ENCODE measurements at places on chromosomes 11 and 22.

DNA sequence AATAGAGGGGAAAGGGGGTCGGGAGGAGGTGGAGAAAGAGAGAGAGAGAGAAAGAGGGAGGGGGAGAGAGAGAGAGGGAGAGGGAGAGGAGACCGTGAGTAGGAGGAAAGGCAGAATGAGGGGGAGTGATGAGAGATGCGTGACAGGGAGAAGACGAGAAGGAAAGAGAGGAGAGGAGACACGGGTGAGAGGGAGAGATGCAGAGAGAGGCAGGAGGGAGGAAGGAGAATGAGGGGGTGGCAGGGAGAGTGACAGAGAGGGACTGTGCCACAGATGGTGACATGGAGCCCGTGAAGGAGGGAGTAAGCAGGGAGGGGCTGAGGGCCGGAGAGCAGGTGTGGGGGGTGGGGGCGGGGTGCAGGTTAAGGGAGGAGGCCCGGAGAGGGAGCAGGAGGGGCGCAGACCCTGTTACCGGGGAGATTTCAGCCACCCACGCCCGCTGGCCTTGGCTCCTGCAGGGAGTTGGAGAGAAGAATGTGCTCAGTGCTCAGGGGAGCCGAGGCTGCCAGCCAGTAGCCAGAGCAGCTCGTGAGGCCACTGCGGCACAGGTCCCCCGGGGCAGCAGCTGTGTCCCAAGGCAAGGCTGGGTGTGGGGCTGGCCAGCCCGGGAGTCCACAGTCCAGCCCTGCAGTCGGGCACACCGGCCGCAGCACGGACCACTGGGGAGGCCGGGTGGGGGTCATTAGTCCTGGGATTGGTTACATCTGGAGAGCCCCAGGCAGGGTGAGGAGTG lies at the start of gene SSTR3:
SSTR3 (minus strand) TSS at position 304 of the 733 bp plus-strand sequence. CDS start 4,674 bp downstream, outside the sequence.
- no peak for DNase-seq

GRCh38 chr11:93659841-93660240 lies 1.6 kb upstream of the CEP295 start:
- no peak for DNase-seq

- DNase-seq, result no peak
Measured at GRCh38 chr22:26990503-26991189, 333.3 kb downstream of the MIAT start.

DNA sequence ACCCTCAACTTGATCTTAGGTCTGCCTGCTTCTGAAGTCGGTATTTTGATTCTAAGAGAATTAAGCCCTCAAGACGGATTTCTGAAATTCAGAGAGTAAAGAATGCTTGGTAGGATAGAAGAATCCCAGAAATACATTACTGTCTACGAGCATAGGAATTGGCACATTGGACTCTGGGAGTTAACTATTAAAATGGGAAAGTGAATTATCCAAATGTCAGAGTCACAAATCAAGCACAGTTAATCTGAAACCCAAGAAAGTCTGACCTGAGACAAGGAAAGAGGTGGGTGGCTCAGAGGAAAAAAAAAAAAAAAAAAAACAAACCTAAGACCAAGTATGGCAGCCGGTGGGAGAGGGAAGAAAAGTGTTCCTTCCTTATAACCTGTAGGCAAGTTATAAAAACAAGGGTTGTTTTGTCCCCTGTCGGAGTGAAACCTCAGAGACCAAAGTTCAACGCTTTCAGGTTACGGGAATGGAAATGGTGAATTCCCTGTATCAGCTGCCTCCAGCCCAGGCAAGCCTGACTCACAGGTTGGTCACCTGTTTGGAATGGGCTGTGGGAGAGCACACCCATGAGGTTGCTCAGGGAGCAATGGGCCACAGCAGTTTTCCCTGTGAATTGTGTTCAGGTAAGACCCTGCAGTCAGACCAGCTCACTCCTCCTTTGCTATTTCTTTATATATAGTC lies 139.0 kb downstream of the ETS1 start:
- DNase-seq, result no peak

DNA sequence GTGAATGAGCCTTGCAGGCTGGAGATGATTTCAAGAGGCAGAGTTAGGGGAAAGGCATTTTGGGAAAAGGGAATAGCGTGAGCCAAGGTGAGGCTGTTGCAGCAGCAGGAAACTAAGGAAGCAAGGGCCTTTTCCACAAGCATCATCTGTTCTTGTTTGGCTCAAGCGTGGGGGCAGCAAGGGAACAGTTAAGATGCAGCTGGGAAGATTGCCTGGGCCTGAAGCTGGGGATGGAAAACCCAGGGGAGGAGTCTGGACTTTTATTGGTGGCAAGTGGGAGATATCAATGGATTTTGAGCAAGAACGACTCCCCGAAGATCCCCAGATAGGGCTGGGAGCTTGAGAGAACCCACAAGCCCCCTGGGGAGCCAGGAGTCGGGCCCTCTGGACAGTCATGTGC lies 27.3 kb upstream of the PICK1 start:
- no peak for DNase-seq

DNA sequence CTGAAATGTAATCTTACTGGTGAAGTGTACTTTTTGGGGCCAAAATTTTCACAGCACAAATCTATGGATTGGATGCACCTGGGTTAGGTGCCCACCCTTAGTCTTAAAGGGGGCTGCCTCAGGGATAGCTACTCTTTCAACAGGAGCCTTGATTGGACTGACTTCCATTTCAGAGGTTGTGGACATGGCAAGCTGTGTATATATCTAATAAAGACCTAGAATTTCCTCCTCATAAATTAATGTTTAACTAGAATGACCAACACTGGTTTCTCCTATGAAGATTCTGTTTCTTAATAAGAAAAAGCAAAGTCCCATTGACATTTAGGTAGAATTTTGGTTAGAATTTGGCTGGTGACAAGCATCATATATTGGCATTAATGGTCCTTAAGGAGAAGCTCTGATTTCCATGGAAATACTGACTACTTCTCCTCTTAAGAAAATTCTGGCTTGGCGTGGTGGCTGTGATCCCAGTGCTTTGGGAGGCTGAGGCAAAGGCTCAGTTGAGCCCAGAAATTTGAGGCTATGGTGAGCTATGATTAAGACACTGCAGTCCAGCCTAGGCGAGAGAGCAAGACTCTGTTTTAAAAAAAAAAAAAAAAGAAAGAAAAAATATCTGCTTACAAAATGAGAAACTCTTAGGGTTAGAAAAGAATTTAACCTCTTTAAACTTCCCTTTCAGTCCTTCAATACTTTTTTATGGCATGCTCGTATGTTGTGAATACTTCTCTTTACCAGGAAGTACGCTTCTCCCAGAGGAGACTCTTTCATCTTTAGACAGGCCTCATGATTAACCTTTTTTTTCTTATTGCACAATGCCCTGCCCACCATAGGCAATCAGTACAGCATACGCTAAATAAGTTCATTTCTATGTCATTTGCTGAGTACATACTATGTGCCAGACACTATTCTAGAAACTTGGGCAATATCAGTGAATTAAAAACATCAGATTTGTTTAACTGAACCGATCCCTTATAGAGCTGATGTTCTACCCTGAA lies 77.2 kb downstream of the PRR5L start:
- no peak for DNase-seq

GRCh38 chr22:33920197-33920540 lies at the start of gene LARGE1:
Gene LARGE1, minus strand, starts transcription at chr22:33920476.
- no peak for DNase-seq

DNA sequence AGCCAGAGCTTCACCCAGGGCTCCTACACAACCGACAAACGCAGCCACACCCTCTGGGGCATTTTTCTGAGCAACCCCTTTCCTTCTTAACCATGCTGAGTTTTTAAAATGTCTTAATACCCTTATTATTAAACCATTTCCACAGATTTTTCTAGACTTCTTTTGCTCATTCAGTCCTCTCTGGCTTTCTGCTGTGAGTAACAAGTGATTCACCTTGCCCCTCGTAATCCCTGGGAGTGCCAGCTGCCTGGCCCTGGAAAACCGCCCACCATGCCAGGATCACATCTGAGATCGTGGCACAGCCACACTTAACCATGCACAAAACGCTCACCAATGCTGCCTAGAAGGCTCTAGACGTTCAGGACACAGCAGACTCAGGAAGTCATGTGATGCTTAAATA lies 25.4 kb downstream of the YPEL1 start:
- DNase-seq, result no peak

GRCh38 chr22:49827853-49828598 lies at the start of gene BRD1:
Gene BRD1, minus strand, starts transcription at chr22:49827873. Its CDS starts 3,556 bp downstream, at chr22:49824317.
- peak; percentile 56 for DNase-seq

GRCh38 chr22:36053242-36054147 lies 24.9 kb upstream of the RBFOX2 start:
- no peak for DNase-seq

DNA sequence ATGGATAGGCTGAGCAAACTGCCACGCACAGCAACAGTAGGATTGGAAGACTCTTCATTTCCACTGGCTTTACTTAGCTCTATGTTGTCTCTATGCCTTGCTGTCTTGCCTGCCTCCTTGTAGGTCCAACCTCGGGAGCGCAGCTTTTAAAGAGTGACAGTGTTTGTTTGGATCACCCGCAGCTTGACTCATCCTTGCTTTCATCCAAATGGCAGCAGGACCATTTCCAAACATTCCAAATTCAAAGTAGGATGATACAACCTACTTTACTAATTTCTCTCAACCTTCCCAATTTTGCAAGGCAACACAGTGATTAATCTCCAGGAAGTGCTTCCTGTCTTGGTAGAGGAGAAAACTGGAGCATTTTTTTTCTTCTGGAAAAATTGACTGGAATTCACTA lies at the start of gene MMP3:
MMP3 (minus strand) TSS at position 121 of the 400 bp plus-strand sequence; CDS start at position 58, 63 bp downstream.
- DNase-seq, result no peak

DNA sequence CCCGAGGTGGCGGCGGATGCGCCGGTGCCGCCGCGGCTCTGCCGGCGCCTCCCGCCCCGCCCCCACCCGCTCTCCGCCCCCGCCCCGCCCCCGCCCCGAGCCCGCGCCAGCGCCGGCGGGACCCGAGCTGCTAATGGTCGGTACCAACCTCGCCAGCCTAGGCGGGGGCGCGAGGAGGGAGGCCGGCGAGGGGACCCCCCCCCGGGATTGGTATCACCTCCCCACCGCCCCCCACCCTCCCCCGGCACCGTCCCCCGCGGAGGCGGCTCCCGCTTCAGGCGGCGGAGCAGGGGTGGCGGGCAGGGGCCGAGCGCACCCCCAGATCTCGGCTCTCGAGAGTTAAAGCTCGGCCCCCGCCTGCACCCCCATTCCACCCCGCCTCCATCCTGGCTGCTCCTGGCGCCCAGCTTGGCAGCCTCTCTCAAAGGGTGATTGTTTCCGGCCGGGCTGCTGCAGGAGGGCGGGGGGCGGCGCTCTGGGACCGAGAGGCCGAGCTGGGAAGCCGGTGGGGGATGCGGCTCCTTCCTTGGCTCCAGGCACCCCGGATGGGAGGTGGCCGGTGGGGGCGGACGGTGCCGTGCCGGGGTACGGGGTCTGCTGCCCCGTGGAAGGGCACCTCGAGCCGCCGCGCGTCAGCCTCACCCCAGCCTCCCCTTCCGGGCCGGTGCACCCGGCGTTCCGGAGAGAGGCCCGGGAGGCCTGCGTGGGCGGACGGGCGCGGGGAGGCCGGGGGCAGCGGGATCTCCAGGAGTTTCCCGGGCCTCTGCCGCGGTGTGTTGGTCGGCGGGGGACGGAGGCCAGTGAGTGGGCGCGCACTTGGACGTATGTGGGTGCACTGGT lies at the start of gene B3GAT1:
B3GAT1 (minus strand) TSS at position 40 of the 840 bp plus-strand sequence. CDS start 24,583 bp downstream, outside the sequence.
- no peak for DNase-seq

DNA sequence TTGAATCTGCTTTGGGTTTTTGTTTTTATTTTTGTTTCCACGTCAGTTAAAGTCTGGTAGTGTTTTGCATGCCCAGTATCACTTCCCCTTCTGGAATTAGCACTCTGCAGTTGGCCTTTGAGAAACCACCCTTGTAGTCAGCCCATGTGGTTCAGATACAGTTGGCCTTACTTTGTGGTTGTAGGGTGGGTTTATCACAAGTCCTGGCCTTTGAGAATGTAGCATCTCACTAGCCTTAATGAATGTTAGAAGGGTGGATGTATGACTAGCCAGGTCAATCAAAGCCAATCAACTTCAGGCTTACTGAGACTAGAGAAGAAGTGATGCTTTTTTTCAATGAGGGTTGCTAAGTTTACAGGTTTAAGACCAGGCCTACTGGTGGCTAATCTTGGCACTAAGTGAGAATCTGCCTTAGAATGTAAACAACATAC lies 19.8 kb downstream of the ARL14EP start:
- no peak for DNase-seq
